Amygdala (tissue), 56 donors: ENCODE measurements at places on chromosomes 6 and 20.

DNA sequence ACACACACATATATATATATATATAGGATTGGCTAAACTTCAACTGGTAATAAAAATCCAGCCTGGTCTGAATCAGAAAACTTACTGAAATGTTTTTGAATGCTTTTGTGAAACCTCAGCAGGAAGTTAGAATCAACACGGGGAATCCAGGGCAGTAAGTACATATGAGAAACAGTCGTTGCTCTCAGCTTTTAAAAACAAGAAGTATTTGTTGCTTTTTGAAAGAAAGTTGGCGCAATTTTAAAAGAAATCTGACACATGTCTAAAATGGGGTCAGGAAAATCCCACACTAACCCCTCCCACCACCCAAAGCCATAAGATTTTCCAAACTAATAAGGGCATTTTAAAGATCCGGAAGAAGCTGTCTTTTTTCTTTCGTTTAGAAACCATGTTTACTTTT is 11.5 kb upstream of the CCDC170 start:
- DNase-seq = no peak

DNA sequence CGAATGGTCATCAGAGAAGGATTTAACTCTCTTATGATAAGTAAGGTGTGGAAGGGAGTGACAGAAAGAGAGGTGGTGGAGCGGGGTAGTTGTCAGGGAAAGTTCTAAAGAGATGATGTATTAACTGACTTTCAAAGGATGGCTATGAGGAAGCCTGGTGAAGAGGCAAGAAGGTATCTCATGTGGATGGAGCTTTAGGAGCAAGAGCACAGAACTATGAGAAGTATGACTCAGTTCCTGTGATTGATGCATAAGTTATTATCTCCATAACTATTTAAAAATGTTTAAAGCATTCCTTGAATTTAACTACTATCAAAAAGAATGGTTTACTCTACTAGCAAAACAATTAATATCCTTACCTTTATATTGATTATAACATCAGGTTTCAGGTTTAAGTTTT is 28.8 kb downstream of the AK9 start:
- DNase-seq = no peak

DNA sequence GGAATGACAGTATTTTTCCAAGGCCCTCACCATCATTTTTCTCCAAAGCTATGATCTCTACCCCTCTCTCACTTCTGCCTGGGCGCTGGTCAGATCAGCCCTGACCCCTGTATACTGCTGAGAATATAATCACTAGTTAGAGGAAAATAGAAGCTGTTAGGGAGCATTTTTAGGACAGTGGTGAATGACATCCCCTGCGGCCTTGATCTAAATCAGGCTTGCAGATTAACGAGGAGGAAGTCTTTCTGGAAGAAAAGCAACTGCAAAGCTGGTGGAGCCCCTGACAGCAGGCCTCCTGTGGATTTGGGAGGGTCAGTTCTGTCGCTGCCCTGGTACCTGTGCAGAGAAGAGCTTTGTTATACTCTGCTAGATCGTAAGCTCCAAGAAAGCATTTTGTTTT is 107.9 kb downstream of the RPP40 start:
- DNase-seq = no peak

GRCh38 chr6:145238787-145239186 is 496.5 kb downstream of the EPM2A start:
- DNase-seq = no peak

GRCh38 chr6:72530750-72531149 is 91.1 kb upstream of the KCNQ5 start:
- DNase-seq = no peak

DNA sequence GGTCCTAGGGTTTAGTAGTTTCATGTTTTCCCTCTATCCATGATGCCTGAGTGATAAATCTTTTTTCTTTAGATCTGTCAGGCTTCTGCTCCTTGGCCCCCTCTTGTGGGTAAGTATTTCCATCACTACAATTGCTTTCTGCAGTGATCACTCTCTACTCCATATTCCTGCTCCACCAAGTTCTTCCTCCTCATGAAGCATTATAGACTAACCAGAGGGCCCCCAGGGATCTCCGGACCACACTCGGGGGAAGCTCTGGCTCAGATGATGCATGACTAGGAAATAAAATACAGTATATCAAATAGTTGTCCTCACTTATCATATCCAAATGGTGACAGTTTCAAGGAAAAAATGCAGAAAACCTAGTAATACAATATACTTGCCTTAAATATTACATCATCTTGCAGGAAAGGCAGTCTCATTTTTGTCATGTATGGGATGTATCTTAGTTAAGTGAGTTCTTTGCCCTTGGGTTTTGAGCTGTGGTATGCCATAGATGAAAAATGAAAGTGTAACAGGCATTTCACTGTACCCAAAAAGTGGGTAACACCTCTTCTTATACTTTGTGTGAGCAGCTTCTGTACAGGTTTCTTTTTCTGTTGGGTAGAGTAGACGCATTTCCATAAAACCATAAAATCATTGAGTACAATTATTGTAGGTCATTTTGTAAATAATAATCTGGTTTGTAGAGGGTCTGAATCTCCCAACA is 200.9 kb upstream of the EYA4 start:
- DNase-seq = peak; percentile 1

DNA sequence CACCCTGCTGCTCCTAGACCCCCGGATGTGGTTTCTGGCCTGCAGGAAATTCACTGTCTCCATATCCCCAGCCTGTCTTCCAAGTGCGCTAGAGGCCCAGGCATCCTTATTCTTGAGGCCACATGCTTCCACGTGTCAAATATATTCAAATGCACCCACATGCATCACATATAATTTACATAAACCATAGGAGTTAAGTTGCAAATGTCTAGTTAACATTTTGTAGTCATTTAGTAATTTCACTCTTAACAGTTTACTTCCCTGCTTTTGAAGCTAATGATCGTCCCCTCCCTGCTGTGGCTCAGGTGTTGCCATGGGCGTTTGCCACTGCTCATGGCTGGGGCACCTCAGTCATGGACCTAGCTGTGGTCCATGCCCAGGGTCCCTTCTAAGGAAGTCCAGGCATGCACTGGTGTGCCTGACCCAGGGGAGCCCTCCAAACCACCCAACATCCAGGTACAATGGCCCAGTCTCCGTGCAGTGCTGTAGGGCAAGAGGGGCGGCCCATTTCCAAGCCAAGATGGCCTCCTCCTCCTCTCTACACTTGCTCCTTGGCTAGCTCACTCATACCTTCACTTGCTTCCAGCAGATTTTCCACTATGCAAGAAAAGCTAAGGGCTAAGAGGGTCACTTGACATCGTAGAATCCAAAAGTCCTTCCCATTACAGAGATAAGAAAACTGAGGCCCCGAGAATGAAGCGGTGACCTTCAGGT is 42.4 kb downstream of the FGD2 start:
- DNase-seq = no peak

DNA sequence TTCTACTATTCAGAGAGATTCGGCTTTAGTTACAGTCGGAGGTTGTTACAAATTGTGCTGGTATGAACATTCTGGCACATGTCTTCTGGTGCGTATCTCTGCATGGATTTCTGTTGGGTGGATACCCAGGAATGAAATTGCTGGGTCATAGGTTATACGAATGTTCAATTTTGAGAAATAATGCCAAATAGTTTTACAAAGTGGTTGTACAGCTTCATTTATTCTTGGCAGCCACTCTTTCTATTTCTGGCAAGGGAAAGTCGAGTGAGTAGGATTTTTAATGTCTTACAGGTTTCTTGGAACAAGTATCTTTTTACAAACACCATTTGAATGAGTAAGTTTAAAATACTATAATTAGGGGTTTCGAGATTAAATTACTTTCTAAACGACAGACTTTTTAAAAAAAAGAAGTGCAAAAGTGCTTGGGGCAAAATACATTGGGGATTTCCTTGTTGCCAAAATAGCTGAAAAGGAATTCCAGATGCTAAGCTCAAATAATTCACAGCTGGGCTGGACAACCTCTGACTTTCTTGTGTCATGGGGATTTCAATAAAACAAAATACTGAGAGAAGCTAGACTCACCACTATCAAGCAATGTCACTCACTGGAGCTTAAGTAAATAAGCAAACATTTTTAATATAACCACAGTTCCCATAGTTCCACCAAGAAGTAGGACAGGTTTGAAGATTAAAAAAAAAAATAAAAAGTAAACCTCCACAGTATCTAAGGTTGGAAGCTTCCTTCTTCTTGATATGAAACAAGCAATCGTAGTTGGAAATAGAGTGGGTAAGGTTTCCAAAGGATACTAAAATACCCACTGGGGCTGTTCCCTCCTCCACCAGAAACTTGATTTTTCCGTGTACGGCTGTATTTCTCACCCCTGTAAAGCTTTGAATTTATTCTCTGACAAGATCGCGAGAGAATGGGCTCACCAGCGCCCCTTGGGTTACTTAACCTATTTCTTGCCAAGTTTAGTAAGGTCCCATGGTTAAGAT is 21.6 kb upstream of the GFOD1 start:
- no peak for DNase-seq

- no peak for DNase-seq
These were observed 973 bp upstream of the BRD2 start for GRCh38 chr6:32967151-32968091.

- DNase-seq = no peak
These were observed 90.1 kb upstream of the SLC22A16 start for GRCh38 chr6:110566346-110567125.

GRCh38 chr20:22404419-22405170 is 179.8 kb downstream of the FOXA2 start:
- DNase-seq = no peak

DNA sequence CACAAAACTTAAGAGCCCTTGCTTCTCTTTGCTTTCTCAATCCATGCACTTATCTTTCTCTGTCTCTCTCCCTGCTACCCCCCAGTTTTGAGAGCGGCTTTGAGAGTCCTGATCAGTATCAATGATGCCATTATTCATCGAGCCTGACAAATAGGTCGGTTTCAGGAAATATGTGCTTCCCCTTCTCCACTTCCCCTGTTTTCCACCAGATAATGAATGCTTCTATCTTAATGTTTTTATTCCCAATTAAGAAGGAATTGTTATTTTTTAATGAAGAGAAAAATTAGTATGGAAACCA is 117.7 kb downstream of the KIF13A start:
- DNase-seq = no peak

DNA sequence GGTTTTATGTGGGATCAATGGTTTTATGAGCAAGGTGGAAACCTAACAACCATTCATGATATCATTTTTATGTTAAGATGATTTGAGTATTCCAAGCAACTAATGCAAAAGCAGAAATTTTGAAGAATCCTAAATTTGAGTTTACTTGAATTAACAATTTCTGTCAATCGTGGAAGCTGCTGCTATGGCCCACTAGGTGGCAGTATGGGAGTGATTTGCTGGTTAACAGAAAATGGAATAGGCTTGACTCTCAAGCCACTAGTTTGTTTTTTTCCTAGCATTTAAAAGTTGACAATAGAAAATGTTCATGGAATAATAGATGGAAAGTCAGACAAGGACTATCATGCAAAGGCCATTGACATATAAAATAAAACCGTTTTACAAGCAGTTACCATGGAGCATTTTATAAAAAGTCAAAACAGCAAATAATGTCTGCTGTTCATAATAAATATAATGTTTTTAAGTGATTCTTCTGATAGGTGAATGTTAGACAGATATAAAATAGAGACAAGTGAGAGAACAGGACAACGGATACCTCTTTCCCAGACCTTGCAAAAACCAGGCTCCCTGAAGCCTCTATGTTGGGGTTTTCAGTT is 43.0 kb upstream of the TMEM200A start:
- no peak for DNase-seq

DNA sequence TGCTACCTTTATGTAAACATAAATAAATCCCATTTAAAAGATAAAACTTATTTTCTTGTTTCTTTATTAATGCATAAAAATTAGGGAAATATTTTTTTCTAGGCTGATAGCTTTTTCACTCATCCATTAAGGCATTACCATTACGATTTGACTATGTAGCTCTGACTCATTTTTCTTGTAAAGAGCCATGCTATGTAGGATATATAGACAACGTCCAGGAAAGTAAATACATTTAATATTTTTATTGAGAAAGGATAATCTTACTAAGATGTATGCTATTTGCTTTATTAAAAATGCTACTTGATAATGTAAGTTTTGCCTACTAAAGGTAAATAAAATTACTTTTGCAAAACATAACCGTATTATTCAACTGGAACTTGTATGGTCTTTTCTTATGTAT is 19.2 kb upstream of the KIAA1586 start:
- DNase-seq = no peak

DNA sequence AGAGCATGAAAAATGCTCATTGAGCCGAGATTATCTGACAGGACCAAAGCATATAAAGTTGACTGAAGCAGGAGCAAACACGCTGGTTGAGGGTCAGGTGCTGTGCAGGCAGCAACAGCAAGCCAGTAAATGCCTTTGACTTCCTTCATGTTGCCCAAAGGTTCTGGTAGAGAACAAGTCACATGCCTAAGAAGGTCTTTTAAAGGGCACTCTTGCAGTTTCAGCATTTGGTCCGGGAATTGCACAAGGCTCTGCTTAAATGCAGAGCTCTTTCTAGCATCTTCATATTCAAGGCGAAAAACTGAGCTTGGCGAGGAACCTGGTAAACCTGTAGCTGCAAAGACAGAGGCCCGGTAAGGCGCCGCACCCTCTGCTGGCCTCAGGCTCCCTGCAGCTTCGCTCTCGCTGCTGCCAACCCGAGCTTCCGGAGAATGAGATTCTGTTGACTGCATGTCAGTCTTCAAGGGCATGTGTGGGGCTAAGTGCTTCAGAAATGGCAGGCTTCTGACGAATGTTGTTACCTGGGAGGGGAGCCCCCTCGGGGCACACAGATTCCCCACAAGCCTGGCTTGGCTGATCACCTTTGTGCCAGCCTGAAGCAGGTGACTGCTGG is 205.2 kb downstream of the KIF16B start:
- DNase-seq = no peak

GRCh38 chr6:41647061-41647511 is 8.8 kb downstream of the MDFI start:
- no peak for DNase-seq

GRCh38 chr20:40536808-40537207 is 152.2 kb downstream of the MAFB start:
- DNase-seq = no peak

DNA sequence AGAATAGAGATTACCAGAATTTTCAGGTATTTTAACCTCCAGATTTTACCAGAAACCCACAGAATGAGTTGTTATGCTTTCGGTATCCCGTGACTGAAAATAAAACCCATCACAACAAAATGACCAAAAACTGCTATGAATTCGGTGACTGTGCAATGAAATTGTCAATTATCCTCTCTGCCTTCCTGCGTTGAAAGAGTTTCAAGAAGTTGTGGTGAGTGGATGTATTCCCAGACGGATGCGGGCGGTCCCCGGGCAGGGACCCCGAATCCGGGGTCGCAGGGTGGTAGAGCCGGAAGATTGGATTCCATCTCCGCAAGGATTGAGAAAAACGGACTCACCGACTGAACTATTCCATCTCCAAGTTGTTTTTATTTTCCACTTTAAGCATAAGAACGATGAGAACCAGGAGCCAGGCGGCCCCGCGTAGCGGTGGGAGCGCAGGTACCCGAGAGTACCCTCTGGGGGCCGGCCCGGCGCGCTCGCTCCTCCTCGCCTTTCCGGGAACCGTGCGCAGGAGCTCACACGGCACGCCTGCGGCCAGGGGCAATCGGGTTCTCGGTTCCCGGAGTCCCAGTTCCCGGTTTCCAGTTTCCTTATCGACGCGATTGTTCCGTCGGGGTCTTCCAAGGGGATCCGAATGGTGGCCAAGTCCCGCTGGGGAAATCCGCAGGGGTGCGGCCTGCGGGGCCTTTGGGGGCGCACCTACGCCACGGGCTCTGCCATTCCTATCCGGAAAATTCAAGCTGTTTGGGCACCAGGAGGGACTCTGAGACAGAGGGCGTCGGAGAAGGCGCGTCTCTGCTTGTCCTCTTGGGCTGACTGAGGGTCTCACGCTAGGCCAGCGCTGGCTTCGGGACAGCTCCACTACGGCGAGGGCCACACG is 104.9 kb upstream of the PRDM1 start:
- DNase-seq = no peak
